ENCODE measurements at places on chromosomes 1 and 21.

DNA sequence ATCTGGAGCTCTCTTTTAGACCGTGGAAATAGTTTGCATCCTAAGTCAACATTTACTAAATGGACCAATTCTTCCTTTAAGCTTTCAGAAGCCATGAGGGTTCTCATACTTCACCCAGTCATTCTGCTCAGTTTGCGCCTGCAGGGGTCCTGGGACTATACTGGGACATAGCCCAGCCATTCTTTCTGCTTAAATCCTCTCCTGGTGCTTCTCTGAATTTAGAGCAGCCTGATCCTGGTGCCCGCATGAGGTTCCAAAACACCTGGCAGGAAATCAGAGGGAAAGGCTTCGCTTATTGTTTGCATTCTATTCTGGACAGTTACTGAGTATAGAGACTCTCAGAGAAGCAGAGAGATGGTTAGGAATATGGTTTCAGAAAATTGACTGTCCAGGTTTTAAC lies 27.0 kb downstream of the TNN start:
- DNase-seq, result no peak

GRCh38 chr1:67135354-67135753 lies 584 bp upstream of the C1orf141 start:
- DNase-seq, result no peak

- DNase-seq, result no peak
These were observed 213.4 kb downstream of the ST6GALNAC3 start for GRCh38 chr1:76287917-76288316.

DNA sequence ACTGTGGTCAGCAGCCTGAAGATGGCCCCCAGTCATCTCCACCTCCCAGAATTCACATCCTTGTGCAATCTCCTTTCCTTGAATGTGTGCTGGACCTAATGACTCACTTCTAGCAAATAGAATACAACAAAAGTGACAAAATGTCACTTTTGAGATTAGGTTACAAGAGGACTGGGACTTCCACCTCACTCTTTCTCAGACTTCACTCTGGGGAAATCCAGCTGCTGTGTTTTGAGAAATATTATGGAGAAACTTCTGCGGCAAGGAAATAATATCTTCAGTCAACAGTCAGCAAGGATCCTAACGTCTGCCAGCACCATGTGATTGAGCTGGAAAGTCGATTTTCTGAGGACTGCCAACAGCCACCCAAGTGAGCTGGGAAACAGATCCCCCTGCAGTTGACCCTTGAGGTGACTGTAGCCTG lies 70.5 kb upstream of the GADD45A start:
- no peak for DNase-seq

DNA sequence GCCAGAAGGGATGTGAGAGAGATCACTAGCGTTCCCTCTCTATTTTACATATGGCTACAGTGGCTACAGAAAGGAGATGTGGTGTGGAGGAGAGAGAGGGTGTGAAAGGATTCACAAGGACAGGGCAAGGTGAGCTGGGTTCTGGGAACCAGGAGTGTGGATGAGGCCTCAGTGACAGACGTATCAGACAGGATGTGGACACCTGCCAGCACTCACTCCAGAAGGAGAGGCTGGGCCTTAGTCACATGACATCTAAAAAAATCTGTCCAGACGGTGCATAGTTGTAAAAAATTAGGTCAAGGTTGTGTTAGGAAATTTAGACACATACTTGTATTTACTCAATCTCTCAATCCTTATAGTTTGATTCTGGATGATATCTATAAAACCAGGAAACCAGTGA lies 10.6 kb downstream of the TRIM67 start:
- no peak for DNase-seq

Data from stimulated activated CD8-positive, alpha-beta memory T cell treated with anti-CD3 and anti-CD28 coated beads, Interleukin-2, amount 100 ng/mL, for 1 hour (primary cell).